ENCODE measurements at places on chromosomes 1 and 21.

DNA sequence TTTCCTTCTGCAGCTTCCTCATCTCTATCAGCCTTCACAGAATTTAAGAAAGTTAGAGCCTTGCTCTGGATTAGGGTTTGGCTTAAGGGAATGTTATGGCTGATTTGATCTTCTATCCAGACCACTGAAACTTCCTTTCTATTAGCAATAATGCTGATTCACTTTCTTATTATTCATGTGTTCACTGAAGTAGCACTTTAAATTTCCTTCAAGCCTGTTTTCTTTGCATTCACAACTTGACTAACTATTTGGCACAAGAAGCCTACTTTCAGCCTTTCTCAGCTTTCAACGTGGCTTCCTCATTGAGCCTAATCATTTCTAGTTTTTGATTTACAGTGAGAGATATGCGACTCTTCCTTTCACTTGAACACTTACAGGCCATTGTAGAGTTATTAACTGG, 528.5 kb downstream of the PLPP3 start:
- H3K4me3 ChIP-seq: no peak overlapping the region
- H3K4me1 ChIP-seq: no peaks in the 10 kb centered on the region
- no peaks in the 10 kb centered on the region for H3K36me3 ChIP-seq

- no peak overlapping the region for H3K4me3 ChIP-seq
- no peak overlapping the region for H3K27ac ChIP-seq
- peaks cover 5% of the 10 kb centered on the region for H3K36me3 ChIP-seq
- no peak for DNase-seq
- no peaks in the 10 kb centered on the region for H3K4me1 ChIP-seq
Measured at GRCh38 chr1:19728413-19729145, 63.9 kb downstream of the HTR6 start.

GRCh38 chr1:27646676-27647075, 11.7 kb upstream of the FGR start:
- no peak for DNase-seq
- no peaks in the 10 kb centered on the region for H3K36me3 ChIP-seq
- no peak overlapping the region for H3K4me3 ChIP-seq
- peaks cover 38% of the 10 kb centered on the region for H3K4me1 ChIP-seq
- no peak overlapping the region for H3K27ac ChIP-seq
- no peaks in the 10 kb centered on the region for H3K27me3 ChIP-seq

DNA sequence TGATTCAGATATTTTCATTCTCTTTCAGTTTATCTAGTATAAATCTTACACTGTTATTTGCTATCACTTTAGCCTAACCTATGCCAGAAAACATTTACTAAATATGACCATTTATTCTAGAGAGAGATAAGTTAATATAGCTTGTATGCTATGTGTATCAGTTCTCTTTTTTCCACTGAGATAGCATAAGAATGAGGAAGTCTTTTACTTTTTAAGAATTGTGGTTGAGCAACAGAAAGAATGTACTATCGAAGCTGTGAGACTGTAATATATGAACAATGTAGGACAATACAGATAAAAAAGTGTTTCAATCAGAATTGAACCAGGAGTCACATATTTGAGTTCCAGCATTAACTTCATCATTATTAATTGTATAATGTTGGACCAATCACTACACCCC, 479.9 kb upstream of the PLXNA2 start:
- H3K4me3 ChIP-seq: no peak overlapping the region
- no peaks in the 10 kb centered on the region for H3K27me3 ChIP-seq
- DNase-seq: no peak
- H3K36me3 ChIP-seq: no peaks in the 10 kb centered on the region
- no peaks in the 10 kb centered on the region for H3K4me1 ChIP-seq
- H3K27ac ChIP-seq: no peak overlapping the region

Measured in esophagus squamous epithelium (tissue), 5 donors.